HepG2 (cell line): ENCODE measurements at places on chromosomes 7 and 10. TPM values are rescaled to one million over a fixed set of nuclear protein-coding genes. Genes with fewer than 3 reads are reported as not detected.

Gene SH2D4B
- not detected in 2 replicates for polyA plus RNA-seq

Gene ASIC3
- polyA plus RNA-seq = 0.50 and 0.51 TPM in 2 replicates

Gene NRAP
- not detected in 2 replicates for polyA plus RNA-seq

Gene GRID2IP
- polyA plus RNA-seq = 0.03 TPM in 1 of 2 replicates, not detected in the other

Gene EEPD1
- polyA plus RNA-seq = 16.4 and 18.4 TPM in 2 replicates

Gene ERVW-1
- polyA plus RNA-seq = not detected in 2 replicates

Gene PPP1R9A
- 9.2 and 11.4 TPM in 2 replicates for polyA plus RNA-seq

Gene HHEX
- 41.6 and 44.5 TPM in 2 replicates for polyA plus RNA-seq

Gene EBF3
- polyA plus RNA-seq = not detected in 2 replicates

Gene SPDYE11
- polyA plus RNA-seq = not detected in 2 replicates

Gene TEX36
- polyA plus RNA-seq = not detected in 2 replicates

Gene CDHR1
- 0.01 and 0.09 TPM in 2 replicates for polyA plus RNA-seq

Gene ADRA2A
- 0.01 TPM in 1 of 2 replicates, not detected in the other for polyA plus RNA-seq

Gene NKX2-3
- polyA plus RNA-seq = not detected in 2 replicates

Gene SEMA3A
- 0.29 and 0.37 TPM in 2 replicates for polyA plus RNA-seq

Gene FBXO24
- 0.31 and 0.55 TPM in 2 replicates for polyA plus RNA-seq

Gene HMX2
- polyA plus RNA-seq = not detected in 2 replicates

Gene TEX47
- polyA plus RNA-seq = not detected in 2 replicates

Gene LRRC18
- polyA plus RNA-seq = not detected in 2 replicates

Gene RP9
- 13.1 and 18.6 TPM in 2 replicates for polyA plus RNA-seq

Gene CASD1
- 23.4 and 32.6 TPM in 2 replicates for polyA plus RNA-seq

Gene KIAA1217
- polyA plus RNA-seq = 4.6 and 5.3 TPM in 2 replicates

Gene CALY
- polyA plus RNA-seq = 0.08 and 0.21 TPM in 2 replicates

Gene NRG3
- not detected in 2 replicates for polyA plus RNA-seq

Gene C10orf53
- polyA plus RNA-seq = not detected in 2 replicates

Gene LDB3
- polyA plus RNA-seq = not detected in 2 replicates

Gene PPA1
- polyA plus RNA-seq = 104 and 136 TPM in 2 replicates

Gene INMT
- not detected in 2 replicates for polyA plus RNA-seq

Gene HDAC9
- 0.05 and 0.09 TPM in 2 replicates for polyA plus RNA-seq

Gene LARP4B
- polyA plus RNA-seq = 29.4 and 30.2 TPM in 2 replicates

Gene PTPRN2
- 24.2 and 50.0 TPM in 2 replicates for polyA plus RNA-seq

Gene PRPS1L1
- polyA plus RNA-seq = not detected in 2 replicates

Gene RFC2
- 14.2 and 14.6 TPM in 2 replicates for polyA plus RNA-seq

Gene FAM25G
- polyA plus RNA-seq = not detected in 2 replicates

Gene HOXA9
- polyA plus RNA-seq = not detected in 2 replicates

Gene IL6
- not detected in 2 replicates for polyA plus RNA-seq

Gene EFCAB10
- polyA plus RNA-seq = not detected in 2 replicates

Gene ZP3
- not detected in 2 replicates for polyA plus RNA-seq

Gene CYP26C1
- polyA plus RNA-seq = not detected in 2 replicates

Gene EPC1
- 39.2 and 44.2 TPM in 2 replicates for polyA plus RNA-seq

Gene IRF5
- 2.0 and 2.4 TPM in 2 replicates for polyA plus RNA-seq

Gene TFR2
- 64.2 and 122 TPM in 2 replicates for polyA plus RNA-seq

Gene MYO1G
- polyA plus RNA-seq = 1.1 and 2.4 TPM in 2 replicates

Gene MYOZ1
- polyA plus RNA-seq = not detected in 2 replicates

Gene HBP1
- polyA plus RNA-seq = 37.8 and 44.1 TPM in 2 replicates

Gene IFIT1
- 1.2 and 1.5 TPM in 2 replicates for polyA plus RNA-seq

Gene CYTH3
- 3.1 and 4.6 TPM in 2 replicates for polyA plus RNA-seq

Gene GNG11
- not detected in 2 replicates for polyA plus RNA-seq

Gene LFNG
- polyA plus RNA-seq = 1.5 and 1.6 TPM in 2 replicates

Gene MKX
- not detected in 2 replicates for polyA plus RNA-seq

Gene SBDS
- 33.6 and 39.1 TPM in 2 replicates for polyA plus RNA-seq

Gene HOXA7
- polyA plus RNA-seq = 0.05 and 0.10 TPM in 2 replicates

Gene ADIRF
- polyA plus RNA-seq = 0.13 TPM in 1 of 2 replicates, not detected in the other

Gene SFR1
- polyA plus RNA-seq = 1.6 and 2.2 TPM in 2 replicates

Gene FLNC
- 0.01 TPM in 1 of 2 replicates, not detected in the other for polyA plus RNA-seq

Gene NPTX2
- polyA plus RNA-seq = not detected in 2 replicates

Gene AKR1C2
- 119 and 140 TPM in 2 replicates for polyA plus RNA-seq

Gene HERPUD2
- polyA plus RNA-seq = 38.6 and 41.5 TPM in 2 replicates

Gene CACNB2
- polyA plus RNA-seq = not detected in 2 replicates
